CD8-positive, alpha-beta memory T cell (primary cell): ENCODE measurements at places on chromosomes 11 and 22.
A peak's percentile ranks its signal among the peaks of the same experiment; 100 is the strongest.

DNA sequence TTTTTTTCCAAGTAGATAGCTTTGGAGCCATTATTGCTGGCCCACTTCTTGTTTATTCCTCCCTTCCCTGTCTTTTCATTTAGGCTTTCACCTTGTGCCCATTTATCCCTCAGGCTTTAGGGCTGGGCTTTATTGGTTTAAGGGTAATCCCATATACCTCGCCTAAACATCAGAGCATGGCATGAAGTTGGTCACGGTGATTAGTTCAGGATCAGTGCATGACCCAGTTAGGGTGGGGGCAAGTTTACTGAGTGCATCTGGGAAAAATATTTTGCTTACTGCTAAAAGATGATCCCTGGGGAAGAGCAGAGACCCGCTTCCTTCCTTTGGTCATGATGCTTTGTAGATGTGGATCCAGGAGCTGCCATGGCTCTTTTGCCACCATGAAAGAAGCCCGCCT, 153.3 kb upstream of the NECTIN1 start:
- no peak for DNase-seq

GRCh38 chr11:64564947-64565889, 25.8 kb upstream of the SLC22A12 start:
- no peak for DNase-seq

GRCh38 chr11:62122076-62122475, 1.7 kb upstream of the INCENP start:
- no peak for DNase-seq

- DNase-seq = peak; percentile 63
Measured at GRCh38 chr22:36334081-36334820, 53.5 kb downstream of the MYH9 start.

DNA sequence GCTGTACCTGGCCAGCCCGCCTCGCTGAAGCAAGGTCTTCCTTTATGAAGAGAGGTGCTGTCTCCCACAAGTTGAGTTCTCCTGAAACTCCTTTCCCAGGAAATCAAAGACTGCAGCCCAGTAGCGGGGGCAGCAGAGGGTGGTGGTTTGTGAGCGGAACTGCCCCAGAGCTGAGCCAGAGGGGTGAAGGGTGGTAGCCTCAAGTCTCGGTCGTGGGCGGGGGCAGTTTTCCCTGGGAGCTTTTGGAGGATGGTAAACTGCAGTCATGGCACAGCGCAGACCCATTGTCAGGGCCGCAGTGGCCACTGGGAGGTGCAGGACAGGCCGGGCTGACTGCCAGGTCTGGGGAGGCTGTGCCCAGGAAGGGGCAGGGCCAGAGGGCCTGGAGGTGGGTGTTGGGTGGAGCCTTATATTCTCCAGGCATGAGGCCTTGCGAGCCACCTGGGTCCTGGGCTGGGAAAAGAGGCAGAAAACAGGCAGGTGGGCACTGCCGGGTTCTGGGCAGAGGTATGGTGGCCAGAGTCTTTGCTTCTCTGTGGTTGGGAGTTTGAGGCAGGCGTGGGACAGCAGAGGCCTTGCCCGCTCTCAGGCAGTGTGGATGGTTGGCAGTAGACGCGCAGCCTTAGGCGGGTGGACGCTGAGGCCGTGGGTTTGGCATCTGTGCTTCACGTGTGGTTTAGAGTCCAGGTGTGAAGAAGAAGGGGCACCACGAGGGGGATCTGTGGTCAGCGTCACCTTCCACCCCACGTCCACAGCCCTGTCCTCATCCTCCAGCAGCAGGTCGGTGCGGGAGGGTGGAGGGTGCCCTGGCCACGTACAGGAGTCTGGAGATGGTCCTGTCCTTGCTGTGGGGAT, 1176.4 kb downstream of the BRD1 start:
- DNase-seq = no peak

DNA sequence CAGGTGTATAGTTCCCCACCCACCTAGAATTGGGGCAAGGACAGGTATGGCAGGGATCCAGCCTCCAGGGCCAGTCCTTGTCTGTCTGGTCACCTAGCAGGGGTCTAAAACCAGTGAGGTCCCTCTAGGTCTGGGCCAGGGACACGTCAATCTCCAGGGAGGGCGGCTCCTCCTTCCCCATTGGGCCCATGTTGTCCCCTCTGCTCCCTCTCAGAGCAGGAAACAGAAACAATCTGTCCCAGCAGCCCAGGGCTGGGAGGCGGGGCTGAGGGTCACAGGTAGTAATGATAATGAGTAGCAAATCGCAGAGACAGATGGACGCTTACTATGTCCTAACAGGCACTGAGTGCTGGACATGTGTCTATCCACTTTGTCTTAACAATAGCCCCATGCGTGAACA, 22.8 kb upstream of the SYT7 start:
- DNase-seq = no peak

DNA sequence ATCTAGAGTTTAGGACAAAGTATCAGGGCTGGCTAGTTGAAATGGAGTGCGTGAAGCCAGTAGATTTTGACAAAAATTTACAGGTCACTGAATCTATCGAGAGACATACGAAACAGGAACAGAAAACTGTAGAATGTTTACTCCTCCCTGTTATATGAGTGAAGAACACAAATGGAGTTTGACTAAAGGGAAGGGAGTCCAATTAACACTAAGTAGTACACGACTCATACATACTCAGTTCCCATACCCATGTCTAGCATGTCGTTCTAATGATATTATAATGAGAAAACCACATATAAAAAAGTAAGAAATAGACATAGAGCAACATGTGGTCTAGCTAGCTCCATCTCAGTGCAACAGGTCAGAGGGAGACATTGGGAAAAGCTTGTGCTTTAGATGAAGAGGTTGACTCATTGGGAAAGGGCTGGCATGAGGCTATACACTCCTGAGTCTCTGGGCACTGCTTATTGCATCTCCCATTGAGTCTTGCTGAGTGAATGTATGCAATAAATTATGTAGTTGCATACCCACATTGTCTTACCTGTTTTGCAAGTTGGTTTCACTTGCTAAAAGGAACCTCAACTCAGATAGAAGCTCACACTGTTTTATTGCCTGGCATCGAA, 43.5 kb downstream of the CD44 start:
- no peak for DNase-seq

GRCh38 chr11:94111241-94111640, 17.4 kb upstream of the PANX1 start:
- DNase-seq = no peak

DNA sequence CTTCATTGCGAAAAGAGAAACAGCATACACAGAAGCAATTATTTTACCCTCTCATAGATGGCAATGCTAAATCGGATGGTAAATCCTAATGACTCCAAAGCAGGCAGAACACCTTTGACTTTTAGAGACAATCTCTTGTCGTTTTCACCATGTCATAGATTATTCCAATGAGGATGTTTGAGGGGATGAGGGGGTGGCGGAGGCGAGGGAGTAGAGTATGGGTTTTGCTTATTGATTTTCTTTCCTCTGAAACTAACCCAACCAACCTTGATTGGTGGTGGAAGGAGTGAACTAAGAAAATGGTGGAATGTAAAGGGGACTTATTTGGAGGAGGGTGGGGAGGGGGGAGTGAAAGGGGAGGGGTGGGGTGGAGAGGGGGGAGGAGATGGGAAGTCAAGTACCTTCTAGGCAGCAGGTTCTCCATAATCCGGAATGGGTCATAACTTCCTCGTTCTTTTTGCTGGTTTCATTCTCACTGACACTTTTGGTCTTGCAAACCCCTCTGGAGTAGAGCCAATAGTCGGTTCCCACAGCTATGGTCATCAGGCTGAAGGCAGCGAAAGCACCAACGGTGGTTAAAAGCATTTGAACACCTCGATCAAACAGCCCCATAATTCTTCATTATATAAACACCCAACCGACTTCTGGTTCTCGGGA, 1.5 kb downstream of the CACNG2 start:
- no peak for DNase-seq

DNA sequence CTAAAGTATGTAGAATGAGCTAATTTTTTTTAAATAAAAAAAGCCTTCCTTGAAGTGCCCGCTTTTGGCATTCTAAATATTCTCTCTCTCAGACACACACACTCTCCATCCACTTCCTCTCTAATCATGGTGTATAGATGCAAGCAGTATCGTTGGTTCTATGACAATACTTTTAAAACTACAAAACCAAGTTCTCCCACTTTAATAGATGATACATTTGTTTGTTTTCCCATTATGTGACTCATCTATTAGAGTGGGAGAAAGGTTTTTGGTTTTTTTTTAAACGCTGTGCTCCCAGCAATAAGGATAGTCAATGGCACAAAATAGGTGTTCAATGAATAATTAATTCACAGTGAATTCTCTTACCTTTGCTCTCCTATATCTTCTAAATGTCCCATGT, 44.6 kb downstream of the FZD4 start:
- DNase-seq = no peak

DNA sequence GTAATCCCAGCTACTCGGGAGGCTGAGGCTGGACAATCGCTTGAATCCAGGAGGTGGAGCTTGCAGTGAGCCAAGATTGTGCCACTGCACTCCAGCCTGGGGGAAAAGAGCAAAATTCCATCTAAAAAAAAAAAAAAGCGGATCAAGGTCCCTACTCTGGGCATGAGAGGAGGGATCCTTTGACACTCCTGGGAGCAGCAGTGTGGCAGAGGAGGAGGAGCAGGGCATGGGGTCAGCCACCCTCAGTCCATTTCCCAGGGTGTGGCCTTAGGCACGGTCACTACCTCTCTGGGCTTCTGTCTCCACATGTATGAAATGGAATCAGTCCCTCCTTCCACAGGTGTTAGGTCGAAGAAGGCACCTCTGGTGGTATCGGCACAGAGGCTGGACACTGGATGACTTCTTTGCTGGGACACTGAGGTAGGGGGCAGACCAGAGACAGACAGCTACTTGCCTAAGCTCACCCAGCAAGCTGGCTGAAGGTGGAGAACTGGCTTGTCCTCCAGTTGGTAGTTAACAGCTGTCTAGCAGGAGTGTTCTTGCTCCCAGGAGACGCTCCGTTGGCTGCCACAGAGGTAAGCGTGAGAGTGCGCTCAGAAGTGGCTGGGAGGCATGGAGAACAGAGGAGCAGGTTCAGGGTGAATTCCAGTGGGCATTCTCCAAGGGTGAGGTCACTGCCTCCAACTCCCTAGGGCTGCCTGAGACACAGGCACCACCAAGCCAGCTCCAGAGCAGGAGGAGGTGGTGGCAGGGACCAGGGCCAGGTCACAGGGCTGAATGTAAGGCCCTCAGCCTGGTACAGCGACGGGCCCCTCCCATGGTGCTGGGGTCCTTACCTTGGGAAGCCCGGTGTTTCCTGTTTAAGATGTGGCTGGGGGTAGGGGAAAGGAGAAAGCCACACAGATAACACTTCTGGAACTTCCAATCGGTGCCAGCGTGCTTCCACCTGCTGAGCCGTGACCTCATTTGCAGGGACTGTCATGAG, 19.5 kb downstream of the TXN2 start:
- no peak for DNase-seq

DNA sequence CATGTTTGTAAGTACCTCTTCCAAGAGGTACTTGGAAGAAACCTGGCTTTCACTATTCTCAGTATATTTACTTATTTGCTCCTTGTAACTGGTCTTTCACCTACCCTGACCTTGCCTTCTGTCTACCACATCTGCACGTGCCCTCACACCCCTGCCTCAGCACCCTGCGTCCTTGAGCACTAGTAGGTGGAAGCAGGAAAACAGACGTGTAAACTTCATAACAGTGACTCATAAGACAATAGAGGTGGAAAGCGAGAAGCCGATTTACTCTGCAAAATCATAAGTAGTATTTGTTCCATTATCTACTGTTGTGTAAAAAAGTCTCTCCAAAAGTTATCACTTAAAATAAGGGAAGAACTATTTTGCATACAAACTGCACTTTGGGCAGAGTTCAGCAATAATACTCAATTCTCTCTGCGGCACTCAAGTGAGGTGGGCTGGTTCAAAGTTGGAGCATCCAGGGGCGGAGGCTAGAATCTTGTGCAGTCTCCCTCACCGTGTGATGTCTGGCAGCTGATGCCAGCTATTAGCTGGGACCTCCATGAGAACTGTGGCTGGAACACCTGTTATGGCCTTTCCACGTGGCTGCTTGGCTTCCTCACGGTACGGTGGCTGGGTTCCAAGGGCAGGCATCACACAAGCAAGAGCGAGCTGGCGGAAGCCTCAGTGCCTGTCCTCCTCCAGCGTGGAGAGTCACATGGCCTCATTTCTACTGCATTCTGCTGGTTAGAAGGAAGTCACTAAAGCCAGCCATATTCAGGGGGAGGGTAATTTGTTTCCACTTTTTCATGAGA, 30.4 kb downstream of the PACS1 start:
- DNase-seq = peak; percentile 81

- DNase-seq = peak; percentile 19
Measured at GRCh38 chr11:87097582-87097981, 59.8 kb downstream of the TMEM135 start.

- DNase-seq = no peak
Measured at GRCh38 chr11:95671768-95672167, 117.8 kb downstream of the FAM76B start.

DNA sequence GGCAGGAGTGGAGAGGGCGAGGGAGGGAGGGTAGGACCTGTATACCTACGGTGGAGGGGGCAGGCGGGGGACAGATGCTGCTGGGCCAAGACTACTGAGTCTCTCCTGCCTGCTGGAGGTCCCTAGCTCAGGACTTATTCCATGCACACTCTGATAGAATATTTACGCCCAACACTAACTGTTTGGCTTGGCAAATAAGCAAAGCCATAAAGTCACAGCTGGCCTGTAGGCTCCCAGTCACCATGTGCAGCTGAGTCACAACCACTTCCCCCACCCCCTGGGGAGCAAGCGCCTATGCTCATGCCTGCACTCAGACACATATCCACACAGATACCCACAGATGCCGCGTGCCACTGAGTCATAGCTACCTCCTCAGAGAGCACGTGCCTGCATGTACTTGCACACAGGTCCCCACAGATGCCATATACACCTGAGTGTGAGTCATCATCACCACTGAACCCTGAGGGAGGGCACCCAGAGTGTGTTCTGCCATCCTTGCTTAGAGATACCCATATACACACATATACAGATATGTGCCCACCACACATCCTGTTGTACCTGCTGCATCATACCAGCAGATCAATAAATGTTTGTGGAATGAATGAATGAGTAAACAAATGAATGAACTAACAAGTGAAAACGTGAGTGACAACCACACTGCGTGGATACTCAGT, 95.8 kb downstream of the SWAP70 start:
- peak; percentile 25 for DNase-seq
